EH (cell line): ENCODE measurements at places on chromosomes 12 and 14.

GRCh38 chr12:132188916-132189325, 44.7 kb downstream of the NOC4L start:
- DNase-seq, result no peak

- DNase-seq, result peak; percentile 0
These were observed 414 bp downstream of the UNC79 start for GRCh38 chr14:93431036-93431670.

GRCh38 chr12:126617312-126617711, 1552.1 kb downstream of the AACS start:
- DNase-seq, result peak; percentile 7

- peak; percentile 5 for DNase-seq
These were observed at the start of gene TSHR for GRCh38 chr14:80955416-80955941. TSHR (plus strand) TSS chr14:80955621; CDS start chr14:80955681, 60 bp downstream.

GRCh38 chr14:89370781-89371180, 46.3 kb downstream of the FOXN3 start:
- DNase-seq, result no peak

DNA sequence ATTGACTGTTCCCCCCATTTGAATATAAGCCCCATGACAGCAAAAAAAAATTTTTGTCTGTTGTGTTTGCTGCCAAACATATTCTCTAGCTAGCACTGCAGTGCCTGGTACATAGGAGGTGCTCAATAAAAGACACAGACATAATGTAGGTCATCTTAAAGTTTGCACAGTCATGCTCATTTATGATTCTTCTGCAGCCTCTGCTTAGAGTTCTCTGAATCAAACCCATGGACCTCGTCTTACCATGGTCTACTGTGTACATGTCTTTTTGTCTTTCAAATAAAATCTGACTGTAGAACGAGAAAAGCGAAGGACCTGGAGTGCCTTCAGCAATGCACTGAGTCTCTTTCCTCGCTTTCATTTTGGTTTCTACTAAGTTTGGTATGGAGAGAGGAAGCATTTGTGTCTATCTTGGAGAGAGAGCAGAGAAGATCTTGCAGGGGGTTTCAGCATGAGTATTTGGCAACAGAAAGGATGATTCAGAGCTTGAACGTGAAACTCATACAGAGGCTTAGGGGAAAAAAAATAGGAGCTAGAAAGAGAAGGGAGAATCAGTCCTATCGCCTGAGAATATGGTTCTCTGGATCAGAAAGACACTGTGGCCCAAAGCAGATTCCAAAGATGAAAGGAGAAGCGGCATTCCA, 38.8 kb upstream of the TMCC3 start:
- peak; percentile 14 for DNase-seq
